NCI-H2029 (cell line): ENCODE measurements at places on chromosomes 7 and 10.

DNA sequence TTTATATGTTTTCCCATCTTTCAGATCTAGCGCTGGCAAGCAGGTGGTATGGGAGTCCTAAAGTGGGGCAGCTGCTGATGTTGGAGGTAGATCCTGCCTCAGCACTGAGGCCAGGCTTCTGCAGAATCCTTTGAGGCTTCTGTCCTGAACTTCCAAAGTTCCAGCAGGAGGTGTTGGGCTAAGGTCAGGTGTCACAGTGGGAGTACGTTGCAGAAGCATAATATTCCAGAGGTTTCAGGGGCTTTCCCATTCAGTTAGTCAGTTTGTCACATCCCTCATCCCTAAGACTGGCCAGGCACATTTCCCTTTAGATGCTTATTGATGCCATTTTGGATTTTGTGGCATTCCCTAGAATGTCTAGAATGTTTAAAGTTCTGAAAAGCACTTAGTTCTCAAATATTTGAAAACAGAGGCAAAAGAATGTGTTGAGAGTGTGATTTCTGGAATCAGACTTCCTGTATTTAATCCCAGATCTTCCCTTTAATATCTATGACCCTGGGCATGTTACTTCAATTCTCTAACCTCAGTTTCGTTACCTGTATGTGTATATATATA is 319.1 kb upstream of the PHYHIPL start:
- DNase-seq, result no peak

DNA sequence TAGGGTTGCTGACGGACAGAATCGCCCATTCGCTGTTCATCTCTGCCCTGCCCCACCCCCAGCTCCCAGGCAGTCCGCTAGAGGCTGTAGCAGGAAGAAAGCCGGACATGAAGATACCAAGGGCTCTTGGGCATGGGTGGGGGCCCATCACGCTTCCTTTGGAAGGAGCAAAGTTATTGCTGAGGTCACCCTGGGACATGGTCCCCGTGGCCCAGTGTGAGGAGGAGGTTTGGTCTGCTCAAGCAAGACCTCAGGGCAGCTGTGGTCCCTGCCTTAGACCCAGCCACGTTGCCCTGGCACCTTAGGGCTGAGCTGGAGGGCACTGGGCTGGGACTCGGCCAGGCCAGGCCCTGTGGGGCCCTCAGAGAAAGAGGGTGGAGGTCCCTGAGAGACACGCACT is 132.1 kb upstream of the NPS start:
- no peak for DNase-seq

- DNase-seq, result no peak
Measured at GRCh38 chr7:50284296-50284695, 20.2 kb upstream of the IKZF1 start.

GRCh38 chr7:25642849-25643248 is 414.6 kb upstream of the NPVF start:
- no peak for DNase-seq

GRCh38 chr10:23174074-23174976 is 17.8 kb upstream of the PTF1A start:
- DNase-seq, result no peak

DNA sequence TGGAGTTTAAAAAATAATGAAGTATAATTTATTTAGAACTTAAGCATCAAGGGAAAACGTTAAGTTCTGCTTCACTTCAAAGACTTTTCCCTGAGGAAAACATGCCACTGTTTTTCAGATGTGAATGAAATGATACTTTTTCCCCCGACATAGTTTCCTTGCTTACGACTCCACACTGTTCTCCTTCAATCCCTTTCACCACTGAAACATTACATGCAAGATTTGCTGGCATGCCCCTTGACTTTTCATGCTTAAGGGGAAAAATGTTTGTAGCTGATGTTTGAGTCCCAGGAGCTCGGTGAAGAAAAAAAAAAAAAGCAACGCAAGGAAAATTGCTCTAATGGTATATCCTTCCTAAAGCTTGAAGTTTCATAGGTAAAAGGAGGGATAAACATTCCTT is 10.0 kb downstream of the GLI3 start:
- DNase-seq, result no peak

DNA sequence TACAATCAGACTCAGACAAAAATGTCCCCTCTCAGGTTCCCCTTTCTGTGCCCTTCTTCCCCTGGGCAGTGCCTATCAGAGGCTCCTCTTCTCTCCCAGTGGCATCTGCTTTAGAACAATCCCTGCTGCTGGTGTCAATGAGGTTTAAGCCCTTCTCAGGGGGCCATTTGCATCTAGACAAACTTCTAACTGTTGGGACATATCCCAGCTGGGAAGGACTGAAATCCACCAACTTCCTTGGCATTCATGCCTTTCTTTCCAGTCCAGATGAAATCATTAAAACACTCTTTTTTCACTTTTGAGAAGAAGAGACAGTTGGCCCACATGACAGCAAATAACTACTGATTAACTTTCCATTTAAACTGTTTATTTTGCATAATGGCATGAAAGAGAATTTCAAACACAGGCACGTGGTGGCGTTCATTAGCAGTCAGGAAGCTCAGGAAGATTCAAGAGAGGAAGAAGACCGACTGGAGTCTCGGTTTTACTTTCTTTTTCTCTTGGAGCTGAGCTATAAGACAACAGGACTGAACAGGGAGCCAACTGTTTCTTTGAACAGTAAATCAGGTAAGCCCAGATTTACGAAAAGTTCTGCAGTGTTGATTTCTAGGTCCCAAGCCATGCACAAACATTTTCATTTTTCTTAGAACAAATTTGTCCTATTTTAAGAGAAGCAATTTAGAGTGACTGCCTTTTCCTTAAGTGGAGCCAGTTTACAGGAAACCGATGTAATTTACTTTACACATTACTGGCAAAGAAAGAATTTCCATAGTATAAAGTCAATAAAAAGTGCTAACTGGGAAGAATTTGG is at the start of gene GIMAP2:
Gene GIMAP2 (plus strand): TSS at position 488 of the 811 bp plus-strand sequence. CDS start 1,354 bp downstream, outside the sequence.
- no peak for DNase-seq

DNA sequence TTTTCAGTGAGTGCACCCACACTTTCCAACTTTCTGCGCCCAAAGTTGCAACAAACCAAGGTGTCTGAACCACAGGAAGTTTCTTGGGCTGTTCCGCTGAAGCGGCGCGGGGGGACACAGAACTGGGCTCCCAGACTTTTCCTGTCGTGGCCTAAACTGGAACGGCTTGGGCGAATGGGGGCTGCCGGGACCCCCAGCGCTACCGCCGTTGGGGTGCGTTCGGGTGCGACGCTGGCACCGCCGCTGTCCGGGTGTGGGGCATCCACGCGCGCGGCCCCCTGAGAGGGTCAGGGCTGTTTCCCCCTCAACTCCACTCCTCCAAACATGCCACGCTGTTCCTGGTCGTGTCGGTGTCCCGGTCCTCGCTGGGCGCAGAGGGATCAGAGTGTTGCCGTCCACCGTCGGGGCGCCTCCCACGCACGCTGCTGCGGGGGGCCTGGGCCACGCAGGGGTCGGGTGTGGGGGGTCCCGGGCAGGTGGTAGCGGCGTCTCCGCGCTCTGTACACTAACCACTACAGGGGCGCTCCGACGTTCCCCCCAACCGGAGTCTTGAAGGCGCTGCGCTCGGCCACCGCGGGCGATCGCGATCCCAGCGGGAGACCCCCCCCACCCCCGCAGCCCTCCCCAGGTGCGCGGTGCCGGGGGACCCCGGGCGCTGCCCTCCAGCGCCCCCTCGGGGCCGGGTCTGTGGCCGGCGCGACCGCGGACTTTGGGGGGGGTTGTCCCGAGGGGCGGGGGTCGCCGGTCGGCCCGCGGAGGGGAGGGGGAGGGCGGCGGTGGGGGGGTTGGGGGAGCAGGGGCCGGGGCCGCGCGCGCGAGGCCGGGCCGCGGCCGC is 2.2 kb upstream of the CUX1 start:
- no peak for DNase-seq

DNA sequence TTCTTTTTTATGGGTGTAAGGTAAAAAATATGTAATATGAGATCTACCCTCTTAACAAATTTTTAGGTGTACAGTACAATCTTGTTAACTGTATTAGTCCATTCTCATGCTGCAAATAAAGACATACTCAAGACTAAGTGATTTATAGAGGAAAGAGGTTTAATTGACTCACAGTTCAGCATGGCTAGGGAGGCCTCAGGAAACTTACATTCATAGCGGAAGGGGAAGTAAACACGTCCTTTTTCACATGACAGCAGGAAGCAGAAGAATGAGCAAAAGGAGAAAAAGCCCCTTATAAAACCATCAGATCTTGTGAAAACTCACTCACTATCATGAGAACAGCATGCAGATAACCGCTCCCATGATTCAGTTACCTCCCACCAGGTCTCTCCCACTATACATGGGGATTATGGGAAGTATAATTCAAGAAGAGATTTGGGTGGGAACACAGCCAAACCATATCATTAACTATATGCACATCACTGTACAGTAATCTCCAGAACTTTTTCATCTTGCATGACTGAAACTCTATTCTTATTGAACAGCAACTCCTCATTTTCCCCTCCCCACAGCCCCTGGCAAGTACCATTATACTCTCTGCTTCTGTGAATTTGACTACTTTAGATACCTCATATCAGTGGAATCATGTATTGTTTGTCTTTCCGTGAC is 127.4 kb downstream of the WNT2 start:
- DNase-seq, result no peak

DNA sequence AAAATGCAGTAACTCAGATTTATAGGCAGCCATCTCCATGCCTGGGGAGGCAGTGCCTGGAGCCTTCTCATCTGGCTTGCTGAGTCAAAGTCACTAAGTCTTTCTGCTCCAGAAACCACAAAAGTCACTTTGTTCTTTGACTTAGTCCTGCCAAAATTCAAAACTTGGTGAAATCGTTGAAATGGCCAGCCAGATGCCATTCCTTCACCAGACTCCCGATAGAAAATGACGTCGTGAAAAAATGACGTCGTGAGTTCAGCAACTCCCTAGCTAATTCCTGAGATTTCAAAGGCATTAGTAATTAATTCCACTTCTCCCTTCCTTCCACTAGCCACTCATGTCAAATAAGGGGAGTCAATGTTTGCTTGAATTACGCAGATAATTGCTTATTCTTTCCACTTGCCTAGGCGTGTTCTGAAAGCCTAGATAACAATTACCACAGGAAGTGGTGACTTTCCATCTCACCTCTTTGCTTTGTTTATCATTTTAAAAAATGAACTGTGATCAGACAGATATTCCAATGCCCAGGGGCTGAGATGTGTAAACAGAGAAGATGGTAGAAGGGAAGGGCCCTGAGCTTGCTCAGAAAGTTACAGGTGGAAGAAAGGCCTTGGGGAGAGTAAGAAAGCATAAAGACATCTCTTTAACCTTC is 48.5 kb upstream of the OSBPL3 start:
- no peak for DNase-seq

DNA sequence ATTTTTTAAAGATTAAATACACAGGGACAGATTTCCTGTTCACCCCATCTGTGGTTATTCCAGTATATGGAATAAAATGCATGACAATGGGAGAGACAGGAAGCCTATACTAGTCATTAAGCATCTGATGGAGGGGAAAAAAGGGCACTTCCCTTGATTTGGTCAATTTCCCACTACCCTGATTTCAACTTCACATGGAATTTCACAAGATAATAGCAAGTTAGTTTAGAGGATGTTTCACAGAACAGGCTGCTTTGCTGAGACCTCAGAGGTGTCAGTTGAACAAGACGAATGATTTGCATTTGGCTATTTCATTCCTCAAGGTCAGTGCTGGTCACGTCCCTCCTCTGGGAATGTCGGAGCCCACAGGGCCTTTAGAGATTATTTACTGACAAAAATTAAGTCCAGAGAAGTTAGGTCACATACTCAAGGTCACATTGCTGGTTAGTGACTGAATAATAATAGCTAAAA is 4.7 kb upstream of the ITPRIP start:
- no peak for DNase-seq

GRCh38 chr10:6283655-6284054 is 80.9 kb downstream of the PFKFB3 start:
- no peak for DNase-seq

DNA sequence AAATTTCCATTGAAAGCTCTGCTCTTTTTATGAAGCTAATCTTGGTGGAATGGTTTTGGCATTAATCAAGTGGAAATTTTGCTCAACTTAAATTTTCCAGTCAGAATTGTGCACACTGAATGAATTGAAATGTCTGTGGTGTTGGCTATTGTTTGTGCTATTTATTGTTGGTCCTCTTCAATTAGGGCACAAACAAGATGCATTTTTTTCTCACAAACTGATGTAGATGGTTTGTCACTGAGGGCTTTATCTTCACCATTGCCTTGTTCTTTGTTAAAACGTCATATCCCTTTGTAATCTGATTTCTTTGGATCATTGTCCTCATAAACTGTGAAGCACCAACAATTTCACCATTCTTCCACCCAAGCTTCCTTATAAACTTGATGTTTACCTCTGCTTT is 152.1 kb upstream of the RHOBTB1 start:
- no peak for DNase-seq

GRCh38 chr10:59276919-59277318 is 85.4 kb downstream of the FAM13C start:
- no peak for DNase-seq

DNA sequence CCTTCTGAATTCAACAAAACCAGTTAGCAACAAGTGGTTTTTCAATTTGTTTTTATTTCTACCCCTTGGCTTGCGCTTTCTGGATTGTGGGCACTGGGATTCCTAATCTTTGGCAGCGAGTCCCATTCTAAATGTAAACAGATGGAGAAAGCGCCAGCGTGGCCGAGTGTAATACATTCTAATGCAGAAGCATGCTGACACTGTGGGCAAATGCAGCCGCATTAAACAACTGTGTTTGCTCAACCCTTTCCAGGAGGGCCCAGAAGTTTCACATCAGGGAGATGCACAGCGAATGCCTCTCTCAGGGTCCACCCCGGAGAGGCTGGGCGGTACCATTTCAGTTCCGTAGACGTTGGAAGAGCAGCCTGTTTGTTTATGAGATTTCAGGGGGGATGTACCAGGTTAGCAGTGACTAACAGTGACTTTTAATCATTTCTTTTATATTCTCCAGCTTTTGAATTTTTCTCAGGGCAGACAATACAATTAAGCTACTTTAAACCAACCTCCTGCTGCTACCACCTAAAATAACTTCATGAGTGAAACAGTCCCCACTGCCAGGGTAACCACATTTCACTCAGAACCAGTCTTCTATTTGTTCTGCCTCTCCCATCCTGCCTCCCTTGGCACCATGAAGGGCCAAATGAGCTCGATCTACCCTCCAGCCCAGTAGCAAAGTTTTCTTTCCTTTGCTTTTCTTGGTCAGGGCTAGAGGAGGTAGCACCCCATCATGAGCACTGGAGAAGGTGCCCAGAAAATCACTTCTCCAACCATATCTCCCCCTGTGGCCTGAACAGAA is 164.2 kb upstream of the ITGB1 start:
- no peak for DNase-seq

DNA sequence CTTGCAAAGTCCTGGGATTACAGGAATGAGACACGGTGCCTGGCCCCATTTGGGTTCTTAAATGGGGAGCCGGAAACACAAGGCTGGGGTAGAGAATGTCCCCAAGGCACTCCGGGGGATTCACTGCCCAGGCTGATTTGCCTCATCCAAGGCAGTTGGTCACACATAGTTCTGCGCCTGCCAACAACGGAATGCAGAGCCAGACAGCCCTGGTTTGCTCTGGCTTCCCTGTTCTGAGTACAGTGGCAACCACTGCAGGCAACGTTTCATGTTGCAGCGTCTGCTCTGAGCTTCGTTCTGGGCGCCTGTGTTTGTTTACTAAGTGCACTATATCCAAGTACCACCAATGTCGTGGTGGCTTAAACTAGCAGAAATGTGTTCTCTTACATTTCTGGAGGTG is 61.7 kb upstream of the C1QL3 start:
- peak; percentile 8 for DNase-seq

- DNase-seq, result no peak
Measured at GRCh38 chr10:59817773-59818172, 64.5 kb upstream of the MRLN start.
